ENCODE measurements at places on chromosomes 2 and 18. TPM values are rescaled to one million over a fixed set of nuclear protein-coding genes. Genes with fewer than 3 reads are reported as not detected.

The KIAA2012 gene
- 5.4 TPM for polyA plus RNA-seq

The RAB6C gene
- 4.5 TPM for polyA plus RNA-seq

The IL37 gene
- polyA plus RNA-seq = not detected

The ASIC4 gene
- polyA plus RNA-seq = 36.4 TPM

Measured in spinal cord (tissue), 10 donors.